ENCODE measurements at places on chromosomes 11 and 22.
A peak's percentile ranks its signal among the peaks of the same experiment; 100 is the strongest.

- DNase-seq: no peak
These were observed 218.5 kb upstream of the CADM1 start for GRCh38 chr11:115722711-115723110.

- DNase-seq: peak; percentile 72
These were observed 12.4 kb downstream of the CRELD2 start for GRCh38 chr22:49930596-49931412.

DNA sequence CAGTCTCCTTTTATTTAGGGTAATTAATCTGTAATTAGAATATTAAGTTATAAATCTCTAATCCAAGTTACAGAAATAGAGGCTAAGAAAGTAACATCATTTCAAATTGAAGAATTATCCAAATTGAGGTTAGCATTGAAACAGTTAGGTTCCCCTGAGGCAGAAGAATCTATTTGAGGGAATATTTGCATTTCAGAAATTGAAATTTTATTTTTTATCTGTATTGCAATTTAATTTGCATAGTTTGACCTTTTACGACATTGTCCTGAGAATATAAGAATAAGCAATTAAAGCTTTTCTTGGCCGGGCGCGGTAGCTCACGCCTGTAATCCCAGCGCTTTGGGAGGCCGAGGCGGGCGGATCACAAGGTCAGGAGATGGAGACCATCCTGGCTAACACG, 27.6 kb downstream of the DDIAS start:
- no peak for DNase-seq

GRCh38 chr11:47105974-47106373, 70.7 kb downstream of the ARFGAP2 start:
- no peak for DNase-seq

DNA sequence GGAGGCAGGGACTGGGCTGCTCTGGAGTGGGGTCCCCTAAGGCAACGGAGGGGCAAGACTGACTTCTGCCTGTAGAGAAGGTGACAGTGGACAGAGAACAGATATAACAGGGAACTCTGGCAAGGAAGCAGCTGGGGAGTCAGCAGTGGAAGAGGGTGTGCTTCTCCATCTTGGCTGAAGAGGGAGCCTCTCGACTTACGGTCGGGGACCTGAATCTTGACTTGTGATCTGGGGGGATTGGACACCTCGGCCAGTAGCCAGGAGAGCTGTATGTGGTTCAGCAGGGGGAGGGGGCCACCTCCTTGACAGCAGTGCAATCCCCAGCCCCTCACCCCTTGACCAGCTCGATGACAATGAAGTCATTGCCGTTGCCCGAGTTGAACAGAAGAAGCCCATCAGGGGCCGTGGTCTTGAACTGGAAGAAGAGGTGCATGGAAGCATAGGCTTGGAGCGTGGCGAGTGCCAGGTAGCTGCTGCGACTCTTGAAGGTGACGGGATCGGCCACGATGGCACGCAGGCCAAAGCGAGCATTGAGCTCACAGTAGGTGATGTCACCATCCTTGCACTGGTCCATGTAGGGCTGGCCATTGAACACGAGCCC, 60.0 kb downstream of the SLC22A12 start:
- DNase-seq: no peak

DNA sequence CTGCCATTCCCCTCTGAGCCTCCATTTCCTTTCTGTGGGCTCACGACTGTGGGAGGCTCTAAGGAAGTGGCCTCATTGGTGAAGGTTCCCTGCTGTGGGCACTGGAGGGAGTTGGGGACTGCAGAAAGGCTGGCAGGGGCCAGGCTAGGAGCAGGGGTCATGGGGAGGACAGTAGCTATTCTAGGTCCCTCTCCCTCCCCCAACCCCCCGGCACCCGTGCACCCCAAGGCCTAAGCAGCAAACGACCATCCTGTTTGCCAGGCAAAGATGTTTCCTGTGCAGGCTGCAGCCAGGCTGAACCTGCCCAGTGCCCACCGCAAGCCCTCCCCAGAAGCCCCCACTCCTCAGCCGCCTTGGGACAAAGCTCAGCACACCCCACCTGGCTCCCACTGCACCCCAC, 189.4 kb downstream of the MN1 start:
- no peak for DNase-seq

GRCh38 chr11:68354148-68354872, 41.9 kb downstream of the LRP5 start:
- DNase-seq: no peak

GRCh38 chr22:31956360-31956759, 12.0 kb downstream of the YWHAH start:
- DNase-seq: no peak

- DNase-seq: no peak
These were observed 576.5 kb upstream of the B3GAT1 start for GRCh38 chr11:134988495-134988894.

GRCh38 chr11:133716602-133717001, 128.7 kb downstream of the SPATA19 start:
- no peak for DNase-seq

- DNase-seq: no peak
These were observed 4.2 kb upstream of the LRRC32 start for GRCh38 chr11:76674517-76675400.

GRCh38 chr22:48895336-48895735, 932.3 kb downstream of the BRD1 start:
- DNase-seq: no peak

GRCh38 chr22:21657360-21658032, 8.3 kb upstream of the PPIL2 start:
- DNase-seq: no peak

DNA sequence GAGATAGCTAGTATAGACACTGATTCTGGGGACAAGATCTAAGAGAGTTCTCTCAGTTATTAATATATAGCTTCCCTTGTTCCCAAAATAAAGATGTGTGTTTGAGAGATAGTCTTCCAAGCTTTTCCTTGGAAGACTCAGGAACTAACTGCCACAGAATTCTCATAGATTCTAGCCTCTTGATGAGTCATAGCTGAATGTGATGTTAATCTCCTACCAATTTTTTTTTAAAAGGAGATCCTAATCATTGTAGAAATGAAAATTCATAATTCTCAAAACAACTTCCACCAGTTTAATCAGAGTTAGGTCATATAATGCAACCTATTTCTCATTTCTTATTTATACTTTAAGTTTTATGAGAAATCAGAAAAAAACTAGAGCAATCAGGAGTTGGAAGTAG, 148.8 kb downstream of the JRKL start:
- no peak for DNase-seq

DNA sequence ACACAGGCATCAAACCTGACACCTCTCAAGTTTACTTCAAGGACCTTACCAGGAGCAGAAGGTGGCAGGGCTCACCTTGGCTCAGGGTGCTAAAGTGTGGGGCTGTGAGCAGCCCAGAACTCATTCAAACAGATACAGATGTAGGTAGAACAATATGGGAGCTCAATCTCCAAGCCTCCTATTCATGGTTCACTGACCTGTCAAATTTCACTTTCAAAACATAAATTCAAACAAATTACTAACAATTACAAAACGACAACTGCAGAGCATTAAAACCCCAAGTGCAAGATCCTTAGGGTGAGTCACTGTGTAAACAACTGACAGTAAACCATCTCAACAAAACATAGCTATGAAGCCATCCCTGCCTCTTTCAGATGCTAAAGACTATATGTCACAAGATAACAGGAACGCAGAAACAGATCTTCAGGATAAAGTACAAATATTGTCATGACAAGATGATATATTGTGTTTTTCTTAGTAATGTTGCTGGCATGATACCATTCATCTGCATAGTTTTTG, 303.5 kb upstream of the ANO3 start:
- DNase-seq: no peak

GRCh38 chr22:43698403-43698802, 113.7 kb downstream of the EFCAB6 start:
- DNase-seq: no peak

- DNase-seq: no peak
These were observed 11.9 kb downstream of the TMEM121B start for GRCh38 chr22:17109113-17109865.

- no peak for DNase-seq
These were observed 94.9 kb downstream of the ZBTB16 start for GRCh38 chr11:114154271-114155047.

GRCh38 chr22:35170716-35171697, 86.3 kb upstream of the HMGXB4 start:
- DNase-seq: no peak

GRCh38 chr11:12123273-12123672, 12.9 kb downstream of the MICAL2 start:
- no peak for DNase-seq

DNA sequence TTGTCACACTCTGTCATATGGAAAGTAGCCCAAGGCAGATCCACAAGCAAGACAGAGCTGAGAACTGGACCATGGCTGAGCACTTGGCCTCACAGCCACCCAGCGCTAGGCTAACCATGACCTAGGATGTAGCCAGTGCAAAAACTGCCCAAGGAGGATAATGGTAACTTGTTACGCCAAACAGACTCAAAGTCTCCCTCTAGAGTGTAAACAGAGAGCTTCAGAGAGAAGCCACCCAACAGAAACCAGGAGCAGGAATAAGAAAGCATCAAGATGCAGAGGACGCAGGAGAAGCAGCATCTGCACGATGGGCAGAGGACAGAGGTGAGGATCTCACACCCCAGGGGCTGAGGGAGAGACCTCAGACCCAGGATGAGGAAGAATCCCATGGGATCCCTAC, 97.9 kb downstream of the RCN1 start:
- DNase-seq: no peak

DNA sequence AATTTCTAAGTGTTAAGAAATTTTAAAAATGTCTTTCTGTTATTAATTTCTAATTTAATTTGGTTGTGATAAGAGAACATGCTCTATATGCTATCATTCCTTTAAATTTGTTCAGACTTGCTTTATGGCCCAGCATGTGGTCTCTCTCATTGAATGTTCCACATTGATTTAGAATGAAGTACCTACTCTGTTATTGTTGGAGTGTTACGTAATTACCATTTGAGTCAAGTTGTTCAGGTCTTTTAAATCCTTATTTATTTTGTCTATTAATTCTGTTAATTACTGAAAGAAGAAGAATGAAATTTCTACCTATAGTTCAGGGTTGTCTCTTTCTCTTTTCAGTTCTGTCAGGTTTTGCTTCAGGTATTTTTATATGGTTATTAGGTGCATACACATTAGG, 57.0 kb downstream of the PRMT3 start:
- no peak for DNase-seq

GRCh38 chr11:128884703-128885338, 6.3 kb upstream of the KCNJ5 start:
- DNase-seq: no peak

DNA sequence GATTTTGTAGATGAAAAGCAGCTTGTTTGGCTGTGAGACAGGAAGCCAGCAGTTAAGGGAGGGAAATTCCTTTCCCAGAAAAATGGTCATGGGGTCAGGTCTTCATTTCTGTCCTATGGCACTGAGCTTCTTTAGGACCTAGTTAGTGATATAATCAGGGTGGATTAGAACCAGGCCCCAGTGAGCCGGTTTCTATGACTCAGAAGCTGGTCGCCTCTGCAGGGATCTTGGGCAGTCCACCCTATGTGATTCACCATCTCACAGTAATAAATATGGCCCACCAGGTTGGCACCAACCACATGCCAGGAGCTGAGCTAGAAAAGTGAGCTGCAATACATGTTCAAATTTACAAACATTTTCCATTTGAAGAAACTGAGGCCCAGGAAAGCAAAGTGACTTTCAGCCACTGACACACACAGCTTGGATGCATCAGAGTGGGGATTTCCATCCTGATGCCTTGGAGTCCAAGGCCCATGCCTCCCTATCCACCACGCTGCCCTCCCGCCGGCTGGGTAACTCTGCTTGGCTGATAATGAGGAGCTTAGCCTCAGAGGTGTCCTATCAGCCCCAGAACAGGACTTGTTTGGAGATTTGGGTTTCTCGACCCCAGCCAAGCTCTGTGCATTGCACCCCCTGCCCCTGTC, 42.0 kb downstream of the CD82 start:
- DNase-seq: no peak

GRCh38 chr11:69040051-69040450, 8.7 kb upstream of the TPCN2 start:
- no peak for DNase-seq

DNA sequence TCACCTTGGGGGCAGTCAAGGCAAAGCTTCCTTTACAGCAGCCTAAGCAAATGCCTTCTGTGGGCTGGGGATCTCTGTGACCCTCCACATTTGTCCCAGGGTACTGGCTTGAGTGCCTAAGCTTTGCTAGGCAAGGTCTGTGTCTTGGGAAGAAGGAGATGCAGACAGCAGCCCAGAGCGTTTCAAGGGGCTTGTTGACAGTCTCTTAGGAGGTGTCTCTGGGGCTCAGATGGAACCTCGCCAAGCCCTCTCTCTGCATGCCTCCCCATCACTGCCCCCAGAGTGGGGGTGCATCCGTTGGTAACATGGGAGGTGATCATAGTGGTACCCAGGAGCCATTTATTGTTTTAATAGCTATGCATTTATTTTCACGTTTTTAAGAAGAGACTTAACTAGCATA, 29.1 kb upstream of the TMPRSS4 start:
- DNase-seq: no peak

DNA sequence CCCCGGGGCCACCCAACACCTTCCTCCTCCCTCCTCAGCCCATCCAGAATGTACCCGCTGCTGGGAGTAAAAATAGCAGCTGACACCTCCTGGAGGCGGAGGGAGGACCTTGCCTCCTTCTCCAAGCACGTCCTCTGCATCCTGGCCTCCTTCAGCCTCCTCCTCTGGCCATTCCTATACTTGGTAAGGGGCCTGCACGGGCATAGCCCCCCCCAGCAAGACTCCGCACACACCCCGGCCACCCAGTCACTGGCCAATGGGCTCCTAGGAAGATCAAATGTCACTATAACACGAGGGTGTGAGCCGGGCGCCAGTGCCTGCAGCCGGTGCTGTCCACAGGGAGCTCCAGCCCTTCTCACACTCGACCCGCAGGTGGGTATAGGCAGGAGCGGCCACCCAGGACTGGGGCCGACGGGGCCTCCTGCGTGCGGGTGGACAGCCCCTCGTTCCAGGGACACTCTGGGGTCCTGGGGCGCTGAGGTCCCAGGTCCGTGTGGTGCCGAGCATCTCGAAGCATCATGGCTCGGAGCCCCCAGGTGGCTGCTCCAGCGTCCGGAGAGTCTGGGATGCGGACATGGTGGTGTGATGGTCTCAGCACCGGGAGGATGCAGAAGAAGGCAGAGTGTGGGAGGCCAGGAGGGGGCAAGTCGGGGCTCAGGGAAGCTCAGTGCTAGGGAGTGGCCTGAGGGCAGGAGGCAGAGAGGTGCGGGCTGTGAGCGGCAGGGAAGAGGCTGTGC, at the start of gene TNNT3:
Gene TNNT3 (plus strand): TSS at position 313 of the 737 bp plus-strand sequence. CDS start 3,172 bp downstream, outside the sequence.
- no peak for DNase-seq

DNA sequence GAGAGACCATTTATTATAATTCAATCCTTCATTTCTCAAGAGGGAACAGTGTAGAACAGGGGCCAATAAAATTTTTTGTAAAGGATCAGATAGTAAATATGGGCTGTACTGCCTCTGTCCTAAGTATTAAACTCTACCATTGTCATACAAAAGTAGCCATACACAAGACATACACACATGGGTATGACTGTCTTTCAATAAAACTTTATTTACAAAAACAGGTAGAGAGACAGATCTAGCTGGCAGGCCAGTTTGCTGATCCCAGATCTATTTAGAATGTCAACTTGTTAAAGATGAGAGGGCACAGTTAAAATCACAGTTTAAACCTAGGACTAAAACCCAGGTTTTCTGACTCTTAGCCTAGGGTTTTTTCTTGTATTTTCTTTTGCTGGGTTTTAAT, 16.7 kb downstream of the TRAF6 start:
- DNase-seq: no peak

- DNase-seq: no peak
These were observed 58.6 kb upstream of the VPREB1 start for GRCh38 chr22:22185844-22186499.
